ENCODE measurements at places on chromosomes 7 and 10.
A peak's percentile ranks its signal among the peaks of the same experiment; 100 is the strongest.

- no peak for DNase-seq
Observed at GRCh38 chr10:100737355-100738054, 7.9 kb upstream of the PAX2 start.

DNA sequence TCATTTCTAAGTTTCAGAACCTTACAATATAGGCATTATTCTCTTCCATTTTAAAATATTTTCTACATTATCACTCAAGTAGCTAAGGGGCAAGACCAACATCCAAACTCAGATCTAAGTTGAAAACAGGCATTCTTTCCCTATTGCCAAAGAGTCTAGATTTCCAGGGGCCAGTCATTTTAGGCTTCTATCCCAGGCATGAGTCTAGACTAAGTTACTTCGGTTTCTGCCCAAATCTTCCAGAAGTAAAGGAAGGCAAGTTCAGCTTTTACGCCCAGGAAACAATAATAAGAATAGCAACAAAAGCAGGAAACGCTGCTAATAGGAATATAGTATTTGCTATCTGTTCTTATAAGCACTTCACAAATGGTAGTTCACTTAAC, 189.9 kb downstream of the DGKI start:
- DNase-seq, result no peak

DNA sequence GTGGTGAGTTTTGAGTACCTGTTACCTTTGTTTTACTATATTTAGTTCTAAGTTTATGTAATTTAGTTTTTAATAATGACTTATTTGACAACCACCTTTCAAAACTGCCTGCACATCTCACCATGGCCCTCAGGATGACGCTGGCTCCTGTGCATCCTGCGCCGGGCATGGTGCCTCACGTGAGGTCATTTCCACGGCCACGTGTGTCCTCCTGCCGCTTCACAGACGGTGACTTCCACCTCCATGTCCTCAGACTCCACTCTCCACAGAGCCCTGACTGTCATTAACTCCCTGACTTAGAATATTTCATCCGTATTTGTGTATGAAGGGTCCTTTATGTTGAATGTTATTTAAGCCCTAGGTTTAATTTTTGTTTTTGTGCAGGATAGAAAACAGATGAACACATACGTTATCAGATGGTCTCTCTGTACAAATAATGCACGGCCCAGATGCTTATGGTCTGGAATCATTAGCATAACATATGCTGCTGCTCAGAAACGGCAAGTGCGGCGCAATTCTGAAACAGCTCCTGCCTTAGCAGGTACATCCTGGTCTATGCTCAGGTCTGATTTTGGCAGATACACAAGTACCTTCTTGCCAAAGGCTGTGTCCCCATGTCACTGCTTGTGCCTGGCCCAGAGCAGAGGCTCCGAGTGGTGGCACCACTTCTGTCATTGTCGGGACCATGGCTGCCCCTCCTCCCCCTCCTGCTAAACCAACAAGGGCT, 155.8 kb downstream of the WDR37 start:
- no peak for DNase-seq

DNA sequence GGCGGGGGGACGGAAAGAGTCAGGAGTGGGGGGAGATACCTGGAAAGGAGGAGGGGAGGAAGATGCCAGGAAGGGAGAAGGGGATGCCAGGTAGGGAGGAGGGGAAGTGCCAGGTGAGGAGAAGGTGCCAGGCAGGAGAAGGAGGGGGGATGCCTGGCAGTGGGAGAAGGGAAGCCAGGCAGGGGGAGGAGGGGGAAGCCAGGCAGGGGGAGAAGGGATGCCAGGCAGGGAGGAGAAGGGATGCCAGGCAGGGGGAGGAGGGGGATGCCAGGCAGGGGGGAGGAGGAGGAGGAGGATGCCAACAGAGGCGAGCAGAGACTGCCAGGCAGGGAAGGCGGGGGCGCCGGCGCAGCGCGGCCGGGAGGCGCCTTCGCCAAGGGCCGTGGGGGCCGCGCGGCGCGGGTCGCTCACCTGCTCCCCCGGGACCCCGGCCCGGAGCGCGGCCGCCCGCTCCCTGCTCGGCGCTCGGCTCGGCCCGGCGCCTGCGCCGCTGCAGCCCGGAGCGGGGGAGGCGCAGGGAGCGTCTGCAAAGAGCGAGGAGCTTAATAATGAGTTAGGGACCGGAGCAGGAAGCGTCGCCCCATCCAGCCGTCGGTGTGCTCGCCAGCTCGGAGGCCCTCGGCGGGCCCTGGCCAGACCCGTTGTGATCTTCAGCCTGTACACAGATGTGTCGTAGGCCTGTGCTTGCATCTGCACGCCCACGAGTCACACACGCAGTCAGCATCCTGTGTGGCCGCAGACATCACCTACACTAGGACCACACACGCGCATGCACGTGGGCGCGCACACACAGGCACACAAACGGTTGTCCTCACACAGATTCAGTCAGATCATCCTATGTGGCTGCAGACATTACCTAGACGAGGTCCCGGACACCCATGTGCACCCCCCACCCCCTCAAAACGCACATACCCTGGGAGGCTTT, 28.4 kb upstream of the SMARCD3 start:
- DNase-seq, result peak; percentile 66

DNA sequence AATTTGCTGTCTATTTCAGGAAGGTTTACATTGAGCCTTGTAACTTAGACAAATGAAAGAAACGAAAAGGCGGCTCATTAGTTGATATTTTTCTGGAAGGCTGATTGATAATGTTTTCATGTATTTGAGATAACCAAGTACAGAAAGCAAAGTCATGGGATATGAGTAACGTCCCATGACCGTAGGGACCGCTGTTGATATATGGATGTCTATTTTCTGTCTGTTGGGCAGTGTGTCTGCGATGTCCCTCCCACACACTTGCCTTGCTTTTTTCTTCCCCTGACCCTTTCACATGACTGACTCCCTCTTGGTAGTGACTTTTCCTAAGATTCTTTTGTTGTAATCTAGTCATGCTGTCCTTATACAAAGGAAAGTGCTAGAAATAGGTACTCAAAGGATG, 57.0 kb upstream of the GPR158 start:
- no peak for DNase-seq

DNA sequence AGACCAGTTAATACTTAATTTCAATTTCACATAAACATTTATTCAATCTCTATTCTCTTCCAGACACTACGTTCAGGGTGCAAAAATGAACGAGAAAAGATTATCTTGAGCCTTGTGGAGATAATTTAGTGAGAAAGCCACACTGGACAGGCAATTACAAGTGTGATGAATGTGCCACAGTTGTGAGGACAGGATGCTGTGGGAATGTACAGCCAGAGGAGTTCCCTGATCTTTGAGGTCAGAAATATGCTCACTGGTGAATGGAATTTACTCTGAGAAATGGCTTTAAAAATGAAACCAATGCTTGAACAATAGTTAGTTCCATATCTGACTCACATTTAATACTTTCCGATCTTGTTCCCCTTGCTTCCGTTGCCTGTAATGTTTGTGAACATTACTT, 864.8 kb downstream of the GATA3 start:
- DNase-seq, result no peak

DNA sequence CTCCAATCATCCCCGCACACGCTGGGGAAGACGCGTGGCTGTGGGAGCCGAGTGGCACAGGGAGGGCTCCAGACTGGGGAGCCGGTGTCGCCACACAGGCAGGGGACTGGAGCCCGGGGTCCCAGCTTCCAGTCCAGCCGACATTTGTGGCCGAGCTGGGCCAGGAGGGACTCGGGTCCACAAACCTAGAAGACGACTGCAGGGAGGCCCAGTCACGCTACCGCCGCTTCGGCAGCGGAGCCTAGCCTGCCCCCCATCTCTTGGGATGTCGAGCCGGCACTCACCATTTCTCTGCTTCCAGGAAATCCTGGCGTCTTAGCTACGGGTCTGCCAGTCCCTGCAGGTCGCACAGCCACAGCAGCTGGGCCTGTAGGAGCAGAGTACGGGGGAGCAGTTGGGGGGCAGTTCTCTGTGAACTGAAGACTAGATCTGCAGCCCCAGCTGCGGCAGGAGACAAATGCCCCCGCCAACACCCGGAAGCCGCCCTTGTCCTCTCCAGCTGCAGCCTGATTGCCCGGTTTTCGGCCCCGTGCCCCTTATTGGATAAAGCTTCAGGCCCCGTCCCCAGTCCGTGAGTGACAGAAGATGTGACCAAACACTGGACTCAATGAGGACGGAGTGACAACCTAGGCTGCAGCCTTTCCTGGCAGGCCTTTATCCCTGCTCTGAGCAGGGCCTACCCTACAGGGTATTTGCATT, 270.7 kb downstream of the ZNF33B start:
- peak; percentile 77 for DNase-seq

DNA sequence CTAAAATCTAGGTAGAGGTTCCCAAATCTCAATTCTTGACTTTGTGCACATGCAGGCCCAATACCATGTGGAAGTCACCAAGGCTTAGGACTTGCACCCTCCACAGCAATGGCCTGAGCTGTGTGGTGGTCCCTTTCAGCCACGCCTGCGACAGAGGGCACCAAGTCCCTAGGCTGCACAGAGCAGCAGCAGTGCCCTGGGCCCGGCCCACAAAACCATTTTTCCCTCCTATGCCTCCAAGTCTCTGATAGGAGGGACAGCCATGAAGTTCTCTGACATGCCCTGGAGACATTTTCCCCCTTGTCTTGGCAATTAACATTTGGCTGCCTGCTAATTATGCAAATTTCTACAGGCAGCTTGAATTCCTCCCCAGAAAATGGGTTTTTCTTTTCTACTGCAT, 375.5 kb downstream of the SORCS1 start:
- DNase-seq, result no peak

DNA sequence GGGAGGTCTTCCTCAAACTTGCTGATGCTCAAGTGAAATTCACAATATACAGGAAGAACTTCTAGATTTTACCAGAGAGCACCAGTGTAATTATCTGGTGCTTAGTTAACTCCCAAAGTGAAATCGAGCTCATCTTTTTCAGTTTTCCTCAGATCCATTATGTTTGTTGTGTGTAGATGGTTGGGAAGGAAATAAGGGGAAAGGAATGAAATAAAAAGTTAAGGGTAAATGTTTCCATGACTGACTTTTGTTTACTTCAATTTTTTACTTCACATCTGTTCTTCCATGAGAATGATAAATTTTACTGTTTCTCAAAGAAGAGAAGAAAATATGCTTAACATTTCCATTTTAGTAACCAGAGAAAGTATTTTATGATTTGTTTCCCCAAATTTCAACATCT, 21.3 kb downstream of the FAM107B start:
- DNase-seq, result no peak

GRCh38 chr10:70494966-70495365, 16.4 kb downstream of the PALD1 start:
- DNase-seq, result no peak

GRCh38 chr7:158911145-158911544, 54.8 kb downstream of the DYNC2I1 start:
- DNase-seq, result no peak
